Activated CD8-positive, alpha-beta memory T cell treated with anti-CD3 and anti-CD28 coated beads for 24 hours (primary cell): ENCODE measurements at places on chromosomes 7 and 10.

DNA sequence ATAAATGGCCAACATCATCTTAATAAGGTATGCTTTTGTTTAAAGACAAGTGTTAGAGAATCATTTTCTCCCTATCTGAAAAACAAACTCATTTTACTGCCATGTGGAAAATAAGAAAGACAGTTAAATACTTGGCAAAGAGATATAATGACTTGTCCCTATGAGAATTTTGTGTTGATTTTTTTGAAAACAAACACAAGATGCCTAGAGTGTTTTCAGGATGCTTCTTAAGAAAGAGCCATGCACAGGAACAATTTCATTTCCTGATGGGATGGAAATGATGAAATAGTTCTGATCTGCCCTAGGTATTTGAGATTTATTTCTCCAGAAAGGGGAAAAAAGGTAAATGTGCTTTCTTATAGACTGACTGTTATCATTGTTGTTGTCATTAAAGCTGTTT is 237.5 kb upstream of the GNAI1 start:
- no peak for DNase-seq

DNA sequence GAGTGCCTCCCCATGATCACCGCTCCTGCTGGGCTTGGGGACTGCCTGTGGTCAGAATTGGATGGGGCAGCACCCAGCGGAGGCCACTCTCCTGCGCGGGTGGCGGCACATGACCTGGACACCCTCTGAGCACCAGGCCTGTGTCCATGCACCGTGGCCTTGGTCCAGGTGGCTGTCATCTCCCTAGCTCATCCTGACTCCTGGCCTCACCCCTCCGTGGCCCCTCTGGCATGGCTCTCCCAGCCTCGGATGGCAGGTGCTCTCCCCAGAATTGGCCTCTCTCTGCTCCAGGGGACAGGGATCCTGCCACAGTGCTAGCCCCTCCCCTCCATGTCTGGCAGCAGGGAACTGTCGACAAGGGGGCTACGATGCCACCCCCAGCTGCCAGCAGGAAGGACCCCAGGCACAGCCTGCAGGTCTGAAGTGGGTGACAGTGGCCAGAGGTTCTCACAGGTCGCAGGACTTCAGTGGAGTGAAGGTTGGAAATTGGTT is 37.2 kb upstream of the BTBD16 start:
- DNase-seq: no peak

GRCh38 chr7:93146472-93147141 is 1.6 kb downstream of the SAMD9L start:
- no peak for DNase-seq

DNA sequence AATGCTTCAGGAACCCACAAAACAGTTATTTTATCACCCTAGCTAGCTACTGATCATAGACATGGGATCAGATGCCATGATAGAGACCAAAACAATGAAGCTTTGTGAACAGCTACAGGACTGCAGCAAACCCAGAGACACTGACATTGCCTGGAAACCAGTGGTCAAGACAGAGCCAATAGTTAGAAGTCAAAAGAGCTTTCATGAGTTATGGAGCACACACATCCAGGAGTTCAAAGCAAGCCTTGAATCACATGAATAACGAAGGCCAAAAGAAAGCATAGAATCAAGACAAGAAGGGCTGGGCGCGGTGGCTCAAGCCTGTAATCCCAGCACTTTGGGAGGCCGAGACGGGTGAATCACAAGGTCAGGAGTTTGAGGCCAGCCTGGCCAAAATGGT is 34.5 kb upstream of the GSAP start:
- no peak for DNase-seq

DNA sequence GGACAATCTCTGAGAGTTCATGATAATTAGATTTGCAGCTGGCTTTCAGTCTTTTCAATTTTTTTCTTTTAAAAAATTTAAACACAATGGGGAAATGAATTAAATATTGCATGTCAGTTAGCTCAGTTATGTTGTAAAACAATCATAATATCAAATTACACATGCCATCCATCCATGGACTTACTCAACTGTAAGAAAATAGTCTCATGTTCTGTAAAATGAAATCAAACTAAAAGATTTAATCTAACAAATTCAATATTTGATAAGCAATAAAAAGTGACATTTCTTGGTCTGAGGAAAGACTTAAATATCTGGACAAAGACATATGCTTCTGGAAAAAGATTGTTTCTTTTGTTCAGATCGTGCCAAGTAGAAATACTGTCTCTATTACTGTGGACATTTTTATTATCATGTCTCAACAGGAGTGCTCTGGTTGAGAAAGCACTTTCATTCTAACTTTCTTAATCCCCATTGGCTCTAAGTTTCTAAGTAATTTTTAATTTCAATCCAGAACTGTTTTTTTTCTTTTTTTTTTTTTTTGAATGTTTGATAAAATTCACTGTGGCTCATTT is 179.2 kb upstream of the FAM3C start:
- no peak for DNase-seq

- DNase-seq: peak; percentile 71
Observed at GRCh38 chr7:78018641-78019446, 220.3 kb downstream of the PHTF2 start.

DNA sequence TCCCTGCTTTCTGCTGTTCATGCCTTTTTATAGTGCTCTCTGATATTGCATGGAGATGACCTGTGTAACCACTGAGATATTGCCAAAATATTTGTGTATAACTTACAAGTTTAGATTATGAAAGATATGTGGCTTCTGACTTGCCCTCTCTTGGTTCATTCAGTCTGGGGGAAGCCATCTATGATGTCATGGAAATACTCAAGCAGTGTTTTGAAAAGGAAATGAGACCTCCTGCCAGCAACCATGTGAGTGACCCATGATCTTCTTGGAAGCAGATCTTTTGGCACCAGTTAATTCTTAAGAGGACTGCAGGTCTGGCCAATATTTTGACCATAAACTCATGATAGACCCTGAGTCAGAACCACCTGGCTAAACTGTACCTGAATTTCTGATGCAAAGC is 183.0 kb downstream of the THSD7A start:
- no peak for DNase-seq

DNA sequence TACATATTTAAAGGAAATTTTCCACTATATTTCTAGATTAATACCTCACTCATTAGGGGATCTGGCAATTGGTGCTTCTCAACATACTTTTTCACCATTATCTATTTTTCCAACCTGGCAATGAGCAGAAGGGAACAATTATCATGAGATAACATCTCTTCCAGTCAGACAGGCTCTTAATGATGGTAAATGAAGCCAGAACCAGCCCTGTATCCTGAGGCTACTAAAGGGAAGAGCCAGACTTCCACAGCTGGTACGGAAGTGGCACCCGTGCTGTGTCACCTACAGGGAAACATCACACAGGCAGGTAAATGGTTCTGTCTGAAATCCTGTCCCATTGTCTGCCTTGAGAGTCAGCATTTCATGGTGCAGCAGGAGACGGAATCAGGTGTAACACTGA is 75.9 kb downstream of the ELMO1 start:
- DNase-seq: no peak

- DNase-seq: peak; percentile 68
Observed at GRCh38 chr10:52779541-52780390, 7.2 kb upstream of the MBL2 start.

DNA sequence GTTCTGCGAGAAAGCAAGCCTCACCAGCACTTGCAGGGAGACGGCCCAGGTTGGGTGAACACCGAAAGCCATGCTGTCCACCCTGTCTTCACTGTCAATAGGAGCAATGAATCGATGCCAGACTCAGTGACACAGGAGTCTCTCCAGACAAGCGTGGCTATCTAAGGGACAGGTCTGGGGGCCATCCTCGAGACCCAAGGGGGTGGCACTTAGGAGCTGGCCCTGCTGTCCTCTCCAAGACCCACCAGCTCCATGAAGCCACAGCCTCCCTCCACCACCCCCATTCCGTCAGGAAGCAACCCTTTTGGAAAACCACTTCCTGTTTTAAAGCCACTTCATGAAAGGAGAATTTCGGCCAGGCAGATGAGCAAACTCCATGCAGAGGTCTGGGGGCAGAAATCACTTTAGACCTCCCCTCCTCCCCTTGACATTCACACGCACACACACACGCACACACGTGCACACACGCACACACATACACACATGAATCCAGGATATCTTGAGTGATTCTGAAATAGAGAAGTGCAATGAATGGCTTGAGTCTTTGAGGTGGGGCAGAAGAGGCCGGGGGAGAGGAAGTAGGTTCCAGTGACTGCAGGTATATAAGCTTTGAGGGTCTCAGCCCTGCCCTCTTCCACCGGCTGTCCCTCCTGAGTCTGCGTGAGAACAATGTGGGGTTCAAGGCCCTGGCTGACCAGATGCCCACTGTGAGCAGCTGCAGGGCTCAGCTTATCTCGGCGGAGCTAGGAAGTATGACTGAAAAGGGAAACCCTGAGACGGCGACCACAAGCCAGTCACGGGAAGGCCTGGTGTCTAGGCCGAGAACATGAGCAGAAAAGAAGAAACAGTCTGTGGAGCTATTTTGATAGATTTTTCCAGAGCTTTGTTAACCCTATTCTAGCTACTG is 25.0 kb downstream of the RGS10 start:
- peak; percentile 83 for DNase-seq

GRCh38 chr7:8597565-8597964 is 164.2 kb downstream of the NXPH1 start:
- no peak for DNase-seq

- no peak for DNase-seq
Observed at GRCh38 chr7:134200970-134201369, 73.8 kb downstream of the LRGUK start.

DNA sequence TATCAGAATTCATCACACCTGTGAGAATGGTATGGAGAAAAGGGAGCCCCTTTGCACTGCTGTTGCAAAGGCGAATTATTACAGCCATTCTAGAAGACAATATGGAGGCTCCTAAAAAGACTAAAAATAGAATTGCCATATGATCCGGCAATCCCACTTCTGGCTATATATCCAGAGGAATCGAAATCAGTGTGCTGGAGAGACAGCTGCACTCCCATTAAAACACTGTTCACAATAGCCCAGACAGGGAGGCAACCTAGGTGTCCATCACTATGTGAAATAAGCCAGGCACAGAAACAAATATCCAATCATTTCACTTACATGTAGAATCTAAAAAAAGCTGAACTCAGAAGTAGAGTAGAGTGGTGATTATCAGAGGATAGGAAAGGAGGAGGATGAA is 26.0 kb upstream of the GJD4 start:
- no peak for DNase-seq

DNA sequence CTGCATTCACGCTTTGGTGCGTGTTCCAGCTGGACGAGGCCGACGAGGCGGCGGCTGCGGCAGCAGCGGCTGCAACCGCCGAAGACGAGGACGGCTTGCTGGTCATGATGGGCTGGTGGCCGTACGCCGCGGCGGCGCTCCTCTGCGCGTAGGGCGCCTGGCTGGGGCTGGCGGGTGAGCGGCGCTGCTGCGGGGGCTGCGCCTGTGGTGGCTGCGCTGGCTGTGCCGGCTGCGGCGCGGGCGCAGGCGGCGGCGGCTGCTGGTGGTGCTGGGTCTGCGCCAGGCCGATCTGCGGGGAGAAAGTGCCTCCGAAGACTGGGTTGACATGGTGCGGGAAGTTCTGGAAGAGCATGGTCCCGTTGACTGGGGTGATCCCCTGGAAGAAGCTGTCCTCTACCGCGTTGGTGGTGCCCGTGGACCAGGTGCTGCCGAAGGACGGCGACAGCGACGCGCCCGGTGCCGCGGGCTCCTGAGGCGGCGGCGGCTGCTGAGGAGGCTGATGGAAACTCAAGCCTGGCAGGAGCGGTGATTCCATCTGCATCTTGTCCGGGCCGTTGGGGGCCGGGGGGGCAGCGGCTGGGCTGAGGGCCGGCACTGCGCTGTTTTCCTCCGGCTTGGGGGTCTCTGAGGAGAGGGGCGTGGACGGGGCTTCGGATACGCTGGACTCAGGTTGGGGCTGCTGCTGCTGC is 51.1 kb downstream of the CPEB3 start:
- DNase-seq: peak; percentile 78

GRCh38 chr10:30842894-30843293 is 188.8 kb downstream of the ZNF438 start:
- no peak for DNase-seq

DNA sequence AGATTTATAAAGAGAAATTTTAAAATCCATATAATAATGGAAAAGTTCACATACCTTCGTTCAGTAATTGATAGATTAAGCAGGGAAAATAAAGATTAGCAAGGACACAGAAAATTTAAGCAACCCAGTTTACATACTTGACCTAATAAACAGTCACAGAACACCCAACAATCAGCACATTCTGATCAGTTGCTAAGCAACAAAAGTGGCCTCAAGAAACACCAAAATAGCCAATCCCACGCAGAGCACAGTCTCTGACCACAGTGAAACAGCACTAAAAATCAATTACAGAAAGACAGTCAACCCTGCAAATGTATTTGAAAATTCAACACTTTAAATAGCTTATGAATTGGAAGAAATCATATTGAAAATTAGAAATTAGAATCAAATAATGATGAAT is 39.3 kb upstream of the DRGX start:
- no peak for DNase-seq

GRCh38 chr7:149871576-149871975 is 2.2 kb upstream of the ATP6V0E2 start:
- DNase-seq: no peak

DNA sequence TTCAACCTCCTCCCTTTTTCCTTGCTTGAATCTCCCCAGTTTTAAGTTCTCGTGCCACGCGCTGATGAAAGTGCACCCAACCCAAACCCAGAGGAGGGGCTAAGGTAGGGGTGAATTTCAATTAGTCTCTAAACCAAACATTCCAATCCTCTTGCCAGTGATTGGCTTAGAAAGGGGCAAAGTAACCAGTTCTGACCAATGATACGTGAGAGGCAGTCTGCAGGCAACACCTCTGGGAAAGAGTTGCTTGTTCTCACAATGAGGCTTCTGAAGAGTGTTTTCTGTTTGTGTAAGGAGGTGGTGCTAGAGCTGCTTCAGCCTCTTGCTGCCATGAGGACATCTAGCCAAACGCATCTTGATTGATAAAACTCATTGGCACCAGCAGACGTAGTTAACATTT is 21.8 kb downstream of the SLC35G1 start:
- no peak for DNase-seq

DNA sequence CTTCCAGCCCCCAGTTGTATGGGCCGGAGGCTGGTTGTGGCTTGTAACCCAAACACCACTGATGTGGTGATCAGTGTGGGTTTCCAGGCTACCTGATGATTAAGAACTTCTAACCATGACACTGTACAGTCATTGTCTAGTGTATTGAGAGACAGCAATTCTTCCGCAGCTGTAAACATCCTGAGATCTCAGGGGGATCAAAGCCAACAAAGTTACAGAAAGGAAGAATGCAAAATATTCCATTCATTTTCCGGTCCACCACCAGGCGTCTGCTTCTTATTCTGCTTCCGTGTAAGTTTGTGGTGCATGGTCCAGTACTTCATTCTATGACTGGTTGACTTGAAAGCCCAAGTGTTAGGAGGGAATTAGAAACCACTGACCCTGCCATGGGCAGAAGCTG is 10.3 kb upstream of the GLI3 start:
- DNase-seq: no peak

DNA sequence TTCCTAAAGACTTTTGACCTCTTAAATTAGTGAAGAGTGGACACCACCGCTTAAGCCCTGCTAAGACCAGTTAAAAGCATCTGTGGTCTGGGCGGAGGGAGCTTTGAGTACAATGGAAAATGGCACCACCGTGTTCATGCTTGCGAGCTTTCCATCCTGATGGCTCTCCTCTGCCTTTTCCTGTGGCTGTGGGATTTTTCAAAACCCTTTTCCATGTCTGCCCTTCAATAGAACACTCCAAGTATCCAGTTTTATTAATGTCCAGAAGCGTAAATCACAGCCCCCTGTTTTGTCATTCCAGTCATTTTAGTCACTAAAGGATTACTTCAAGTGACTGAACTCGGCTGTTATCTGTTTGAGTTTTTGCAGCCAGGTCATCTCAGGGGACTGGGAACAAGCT is 181.8 kb downstream of the MGMT start:
- no peak for DNase-seq
